Thoracic aorta endothelial cell (primary cell): ENCODE measurements at places on chromosomes 2 and 18. TPM values are rescaled to one million over a fixed set of nuclear protein-coding genes. Genes with fewer than 3 reads are reported as not detected.

The PKDCC gene
- 1.1 and 3.5 TPM in 2 replicates for total RNA-seq

The HMSD gene
- 0.14 and 0.27 TPM in 2 replicates for total RNA-seq

The CASP10 gene
- total RNA-seq, result 38.4 and 53.3 TPM in 2 replicates

The BOLL gene
- not detected in 2 replicates for total RNA-seq

The TMEM200C gene
- 0.22 TPM in 1 of 2 replicates, not detected in the other for total RNA-seq
